ENCODE measurements at places on chromosomes 7 and 10.
A peak's percentile ranks its signal among the peaks of the same experiment; 100 is the strongest.

DNA sequence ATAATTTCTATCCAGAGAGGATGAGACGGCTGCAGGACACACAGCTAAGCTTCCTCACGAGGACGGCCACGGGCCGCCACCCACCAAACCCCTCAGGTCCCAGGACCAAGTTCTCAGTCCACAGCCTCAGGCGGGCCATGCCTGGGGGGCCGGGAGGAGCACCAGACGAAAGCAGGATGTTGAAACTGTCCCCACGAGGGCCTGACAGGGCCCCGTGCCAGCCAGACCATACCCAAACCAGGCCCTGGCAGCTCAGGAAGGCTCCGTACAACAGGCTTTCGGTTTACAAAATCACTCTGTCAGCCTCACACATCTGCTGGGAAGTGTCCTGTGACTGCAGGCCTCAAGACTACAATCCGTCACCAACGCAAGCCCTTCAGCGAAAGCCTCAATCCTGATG is 14.5 kb downstream of the TUBGCP2 start:
- no peak for DNase-seq

- no peak for DNase-seq
These were observed 292.0 kb downstream of the CCDC3 start for GRCh38 chr10:12709521-12709963.

- DNase-seq: no peak
These were observed 42.3 kb downstream of the SVOPL start for GRCh38 chr7:138658889-138659288.

DNA sequence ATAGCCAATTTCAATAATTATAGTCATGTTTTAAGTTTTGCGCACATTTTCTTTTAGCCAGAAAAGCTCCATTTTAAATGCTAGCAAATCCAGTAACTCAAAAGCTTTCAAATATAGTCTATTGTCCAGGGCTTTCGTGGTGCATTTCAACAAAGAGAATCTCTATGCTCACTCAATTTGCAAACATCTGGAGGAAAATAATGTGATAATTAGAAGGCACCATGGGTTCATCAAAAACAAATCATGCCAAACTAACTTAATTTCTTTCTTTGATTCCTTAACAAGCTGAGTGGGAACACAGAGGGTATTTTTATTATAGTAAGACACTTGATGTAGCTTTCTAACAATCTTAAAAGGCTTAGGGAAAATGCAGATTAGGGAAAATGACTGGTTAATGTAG is 179.8 kb downstream of the NXPH1 start:
- DNase-seq: no peak

GRCh38 chr10:7541137-7542087 is 125.4 kb downstream of the ITIH5 start:
- peak; percentile 93 for DNase-seq

DNA sequence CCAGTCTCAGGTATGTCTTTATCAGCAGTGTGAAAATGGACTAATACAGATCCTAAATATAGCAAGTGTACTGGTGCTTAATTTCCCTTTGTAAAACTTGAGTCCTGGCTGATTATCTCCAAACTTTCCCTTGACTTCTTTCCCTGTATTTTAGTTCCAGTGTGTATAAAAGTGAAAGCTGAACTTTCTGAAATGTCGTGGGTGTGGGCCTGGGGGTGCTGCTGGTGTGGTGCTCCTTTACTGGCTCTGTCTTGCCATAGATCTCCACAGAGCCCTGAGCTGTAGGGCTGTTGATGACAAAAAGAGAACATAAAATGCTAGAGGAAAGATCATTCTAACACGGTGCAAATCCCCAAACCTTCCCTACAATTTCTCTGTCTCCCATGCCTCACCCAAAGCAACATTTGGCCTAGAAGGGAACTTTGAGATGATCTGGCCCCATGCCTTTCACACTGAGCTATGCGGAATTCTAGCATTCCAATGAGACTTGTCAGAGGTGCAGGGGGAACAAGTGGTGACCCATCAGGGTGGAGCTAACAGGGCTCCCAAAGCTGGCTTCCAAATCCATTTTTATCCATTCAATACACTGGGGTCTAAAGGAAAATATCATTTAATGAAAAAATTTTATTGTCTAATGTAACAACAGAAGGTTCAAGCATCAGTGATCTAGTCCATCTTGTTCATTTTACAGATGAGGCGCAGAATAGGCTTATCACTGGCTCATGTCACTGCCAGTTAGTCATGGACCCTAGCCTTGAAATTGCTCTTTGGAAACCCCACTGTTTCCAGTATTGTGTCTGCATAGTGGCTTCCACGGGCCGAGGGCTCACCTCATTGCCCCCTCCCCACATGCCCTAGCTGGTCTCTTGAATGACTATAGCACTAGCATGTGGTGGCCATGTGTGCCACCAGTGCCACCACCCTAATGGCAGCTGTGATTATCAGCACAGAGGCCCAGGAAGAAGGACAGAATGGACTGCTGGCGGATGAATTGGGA is 1000.9 kb downstream of the LRMDA start:
- peak; percentile 36 for DNase-seq

GRCh38 chr10:69684981-69685353 is 54.9 kb downstream of the FAM241B start:
- DNase-seq: no peak

GRCh38 chr10:100890141-100890672 is 22.6 kb upstream of the SLF2 start:
- no peak for DNase-seq

All from muscle of leg (tissue), 16 donors.